Stimulated activated CD8-positive, alpha-beta memory T cell treated with anti-CD3 and anti-CD28 coated beads, Interleukin-4, amount 100 ng/mL, for 1 hour (primary cell): ENCODE measurements at places on chromosomes 7 and 10.

- DNase-seq, result no peak
Measured at GRCh38 chr10:93473804-93474472, 8.2 kb downstream of the MYOF start.

- DNase-seq, result no peak
Measured at GRCh38 chr7:117667456-117667855, 187.6 kb downstream of the CFTR start.

DNA sequence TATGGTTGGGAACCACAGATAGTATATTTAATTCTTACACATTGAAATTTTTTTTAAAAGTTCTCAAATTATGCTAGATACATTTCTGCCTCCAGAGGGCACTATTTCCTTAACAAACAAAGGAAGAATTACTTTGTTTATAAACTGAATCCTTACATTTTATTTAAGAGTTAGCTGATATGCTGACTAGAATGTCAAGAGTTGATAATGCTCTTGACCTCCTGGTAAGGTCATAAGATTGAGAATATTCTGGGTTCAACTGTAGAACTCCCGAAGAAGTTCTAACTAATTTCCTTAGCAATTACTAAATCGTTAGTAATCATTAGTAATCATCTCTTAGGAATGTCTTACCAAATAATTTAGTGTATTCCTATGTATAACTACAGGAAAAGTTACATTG, 95.3 kb upstream of the CYP26C1 start:
- no peak for DNase-seq

DNA sequence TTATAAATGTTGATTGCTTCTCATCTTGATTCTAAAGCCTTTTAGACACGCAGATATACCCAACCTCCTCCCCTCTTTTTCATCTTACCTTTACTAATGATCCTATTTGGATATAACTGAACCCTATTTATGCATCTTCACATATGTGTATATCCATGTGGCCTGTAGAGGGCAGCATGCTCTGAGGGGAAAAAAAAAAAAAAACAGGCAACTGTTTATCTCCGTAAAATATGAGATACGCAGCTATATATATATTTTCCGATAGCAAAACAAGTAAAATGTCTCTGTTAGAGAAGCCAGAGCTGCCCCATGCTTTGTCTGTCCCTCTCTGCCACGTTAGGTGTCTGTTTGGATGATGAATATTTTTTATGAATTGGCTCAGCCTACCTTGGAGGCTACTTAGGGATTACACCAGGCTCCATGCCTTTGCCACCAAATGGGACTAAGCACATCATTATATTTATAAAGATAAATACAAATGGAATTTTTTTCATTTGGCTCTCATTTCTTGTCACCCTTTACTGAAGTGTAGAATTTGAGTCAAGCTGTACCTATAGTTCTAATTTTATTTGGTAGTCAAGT, 174.8 kb upstream of the FZD1 start:
- no peak for DNase-seq

- no peak for DNase-seq
Measured at GRCh38 chr7:107967420-107967819, 35.5 kb downstream of the LAMB1 start.

GRCh38 chr10:125812128-125812750, 10.8 kb downstream of the UROS start:
- DNase-seq, result no peak

DNA sequence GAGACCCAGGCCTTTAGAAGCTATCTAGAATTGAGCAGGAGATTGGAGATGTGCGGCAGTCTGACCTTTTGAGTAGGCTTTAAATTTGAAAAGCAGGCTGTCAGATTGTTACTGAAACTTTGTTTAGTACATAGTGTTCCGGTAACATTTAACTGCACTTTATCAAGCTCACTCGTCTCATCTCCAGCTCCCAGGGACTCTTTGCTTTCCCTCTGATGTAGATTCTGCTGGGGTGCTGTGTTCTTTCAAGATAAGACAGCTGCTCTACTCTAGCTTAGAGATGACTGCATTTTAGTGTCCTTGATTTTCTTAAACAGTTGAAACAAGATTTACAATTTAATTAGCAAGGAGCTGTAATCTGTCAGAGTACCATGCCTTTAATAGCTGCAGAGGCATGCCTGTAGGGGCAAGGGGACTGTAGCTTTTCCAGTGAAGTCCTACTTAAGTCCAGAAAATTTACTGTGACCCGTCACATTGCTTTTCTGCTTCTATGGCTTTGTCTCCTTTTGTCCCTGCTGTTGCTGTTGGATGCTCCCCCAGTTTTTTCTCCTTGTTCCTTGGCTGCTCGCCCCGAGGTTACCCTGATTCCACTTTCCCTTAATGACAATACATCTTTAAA, 56.4 kb upstream of the MTPN start:
- no peak for DNase-seq
